ENCODE measurements at places on chromosomes 6 and 20.

DNA sequence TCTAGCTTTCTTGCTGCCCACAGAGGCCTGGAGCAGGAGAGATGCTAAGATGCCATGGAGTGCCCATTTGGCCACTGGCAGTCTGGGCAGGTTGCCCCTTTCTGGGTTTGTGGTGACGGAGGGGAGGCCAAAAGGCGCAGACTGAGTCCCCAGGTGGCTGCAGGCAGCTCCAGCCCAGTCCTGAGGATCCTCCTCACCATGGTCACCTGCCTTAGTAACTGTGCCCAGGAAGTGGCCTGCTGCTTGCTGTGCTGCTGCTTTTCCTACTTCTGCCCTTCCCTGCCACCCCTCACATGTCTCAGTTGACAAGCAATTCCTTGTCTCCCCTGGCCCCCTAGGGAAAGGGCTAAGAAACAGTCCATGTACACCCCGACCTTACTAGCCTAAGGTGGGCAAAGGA, 35.3 kb upstream of the KIFC1 start:
- DNase-seq: no peak

GRCh38 chr6:92243315-92243714, 1176.0 kb downstream of the EPHA7 start:
- DNase-seq: no peak

DNA sequence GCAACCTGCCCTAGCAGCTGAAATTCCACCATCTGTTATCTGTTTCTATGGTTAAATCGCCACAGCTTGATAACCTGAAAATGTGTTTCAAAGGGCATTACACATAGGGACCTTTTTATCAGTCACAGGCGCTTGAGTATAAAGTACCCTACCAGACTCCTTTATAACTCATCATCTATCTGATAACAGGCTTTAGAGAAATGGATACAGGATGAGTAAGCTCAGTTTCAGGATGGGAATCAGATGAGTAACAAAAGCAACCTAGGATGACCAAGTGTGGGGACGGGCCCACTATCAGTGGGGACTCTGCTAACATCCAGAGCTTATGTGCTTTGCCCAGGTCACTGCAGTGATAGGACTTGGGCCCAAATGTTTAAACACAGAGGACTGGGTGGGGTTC, 75.6 kb downstream of the PRND start:
- DNase-seq: no peak

- DNase-seq: no peak
Observed at GRCh38 chr6:29919506-29920445, 22.6 kb upstream of the HLA-A start.

DNA sequence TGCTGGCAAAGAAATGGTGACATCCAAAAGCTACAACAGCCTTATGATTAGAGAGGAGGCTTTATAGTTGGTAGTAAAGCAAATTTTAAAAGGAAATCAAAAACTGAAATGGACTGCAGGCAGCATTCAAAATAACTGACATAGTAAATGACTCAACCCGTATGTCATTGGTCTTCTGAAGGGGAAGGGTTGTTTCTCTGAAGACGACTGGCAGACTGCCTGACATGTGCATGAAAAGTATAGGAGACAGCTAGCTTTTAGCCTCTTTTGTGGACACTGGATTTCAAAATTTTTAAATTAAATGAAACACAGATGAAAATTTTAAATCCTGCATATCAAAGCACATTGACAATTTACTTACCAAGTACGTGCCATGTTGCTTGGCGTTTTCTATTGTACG, 90.7 kb downstream of the TRMT6 start:
- no peak for DNase-seq

GRCh38 chr6:151196555-151196954, 43.2 kb upstream of the AKAP12 start:
- DNase-seq: no peak

DNA sequence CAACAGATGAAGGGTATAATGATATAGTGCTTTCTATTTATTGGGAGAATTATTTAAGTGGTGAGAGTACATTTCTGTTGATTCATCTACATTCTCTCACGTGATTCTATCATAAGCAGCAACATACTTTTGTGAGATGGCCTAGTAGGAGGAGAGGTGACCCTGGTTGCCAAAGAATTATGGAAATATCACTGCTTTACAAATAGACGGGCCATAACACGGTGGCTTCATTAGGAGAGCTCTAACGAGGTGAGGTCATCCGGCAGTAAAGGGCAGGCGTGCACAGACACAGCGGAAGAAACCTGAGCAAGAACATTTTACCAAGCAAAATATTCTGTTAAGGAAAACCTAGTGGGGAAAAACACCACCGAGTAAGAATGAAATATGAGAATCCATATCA, 337.4 kb upstream of the QKI start:
- no peak for DNase-seq

GRCh38 chr6:2509711-2510110, 241.0 kb downstream of the MYLK4 start:
- DNase-seq: no peak

DNA sequence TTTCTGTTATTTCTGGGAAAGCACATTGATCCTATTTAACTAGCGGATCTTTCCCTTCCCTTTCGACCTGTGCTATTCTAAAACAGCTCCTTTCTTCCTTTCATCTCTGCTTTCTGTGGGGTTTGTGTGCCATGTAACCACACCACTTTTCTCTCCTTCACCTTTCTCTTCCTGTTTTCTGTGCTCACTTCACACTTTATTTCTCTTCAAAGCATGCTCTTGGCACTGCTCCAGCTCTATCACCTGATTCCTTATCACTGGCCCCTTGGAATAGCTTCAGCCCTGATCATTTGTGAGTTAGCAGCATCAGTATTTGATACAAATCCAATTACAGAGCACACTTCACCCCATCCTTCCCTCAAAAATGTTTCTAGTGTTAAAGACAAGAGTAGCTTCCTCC, 8.1 kb upstream of the METTL24 start:
- DNase-seq: no peak

All from CMK (cell line).